Stimulated activated CD8-positive, alpha-beta memory T cell treated with anti-CD3 and anti-CD28 coated beads, Interleukin-2, amount 100 ng/mL, for 1 hour (primary cell): ENCODE measurements at places on chromosomes 6 and 20.

- no peak for DNase-seq
These were observed 5.2 kb downstream of the C20orf204 start for GRCh38 chr20:64041040-64041780.

- DNase-seq: no peak
These were observed 441.0 kb upstream of the HS3ST5 start for GRCh38 chr6:114783783-114784182.

- DNase-seq: no peak
These were observed 58.7 kb upstream of the CD93 start for GRCh38 chr20:23144856-23145255.

DNA sequence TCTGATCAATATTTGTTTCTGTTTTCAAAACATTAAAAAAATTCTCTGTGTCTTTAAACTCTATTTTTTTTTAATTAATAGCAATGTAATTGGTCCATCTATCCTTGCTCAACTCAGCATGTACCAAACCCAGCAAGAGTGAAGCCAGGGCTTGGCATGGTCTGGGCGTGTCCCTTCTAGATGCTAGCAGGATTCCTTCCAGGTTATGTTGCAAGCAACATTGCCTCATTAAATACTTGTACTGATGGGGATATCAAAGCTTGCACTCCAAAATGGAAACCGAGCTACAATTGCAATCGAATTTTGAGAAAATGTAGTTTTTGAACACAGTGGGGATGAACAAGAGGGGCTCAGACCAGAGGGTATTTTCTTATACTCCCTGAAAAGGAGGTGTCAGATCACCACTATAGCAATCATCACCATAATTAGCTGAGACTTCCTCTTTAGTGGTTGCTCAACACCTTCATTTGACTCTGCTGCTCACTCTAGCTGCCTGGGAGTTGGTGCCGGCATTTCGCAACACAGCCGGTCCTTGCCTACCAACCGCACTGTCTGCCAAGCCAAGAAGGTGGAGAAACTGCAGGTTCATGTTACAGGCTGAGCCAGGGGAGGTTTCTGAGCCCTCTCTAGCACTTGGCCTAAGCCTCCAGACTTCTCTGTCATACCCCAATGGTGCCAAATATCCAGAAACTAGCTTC is 67.8 kb upstream of the RALGAPA2 start:
- no peak for DNase-seq

DNA sequence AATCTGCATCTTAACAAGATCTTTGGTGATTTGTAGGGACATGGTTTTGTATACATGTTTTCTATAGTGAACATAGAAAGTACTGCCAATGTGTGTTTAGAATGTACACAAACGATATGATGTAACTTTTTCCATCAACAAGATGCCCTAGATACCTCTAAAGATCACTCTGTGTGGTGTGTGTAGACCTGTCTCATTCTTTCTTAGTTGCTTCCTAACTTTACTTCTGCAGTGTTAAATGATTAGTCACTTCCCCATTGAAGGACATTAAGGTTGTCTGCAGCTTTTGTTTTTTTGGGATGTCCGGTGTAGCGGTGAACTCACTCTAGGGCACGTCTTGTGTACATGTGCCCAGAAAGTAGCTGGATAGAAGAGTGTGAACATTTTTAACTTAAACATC is 35.9 kb downstream of the CDYL start:
- DNase-seq: no peak

DNA sequence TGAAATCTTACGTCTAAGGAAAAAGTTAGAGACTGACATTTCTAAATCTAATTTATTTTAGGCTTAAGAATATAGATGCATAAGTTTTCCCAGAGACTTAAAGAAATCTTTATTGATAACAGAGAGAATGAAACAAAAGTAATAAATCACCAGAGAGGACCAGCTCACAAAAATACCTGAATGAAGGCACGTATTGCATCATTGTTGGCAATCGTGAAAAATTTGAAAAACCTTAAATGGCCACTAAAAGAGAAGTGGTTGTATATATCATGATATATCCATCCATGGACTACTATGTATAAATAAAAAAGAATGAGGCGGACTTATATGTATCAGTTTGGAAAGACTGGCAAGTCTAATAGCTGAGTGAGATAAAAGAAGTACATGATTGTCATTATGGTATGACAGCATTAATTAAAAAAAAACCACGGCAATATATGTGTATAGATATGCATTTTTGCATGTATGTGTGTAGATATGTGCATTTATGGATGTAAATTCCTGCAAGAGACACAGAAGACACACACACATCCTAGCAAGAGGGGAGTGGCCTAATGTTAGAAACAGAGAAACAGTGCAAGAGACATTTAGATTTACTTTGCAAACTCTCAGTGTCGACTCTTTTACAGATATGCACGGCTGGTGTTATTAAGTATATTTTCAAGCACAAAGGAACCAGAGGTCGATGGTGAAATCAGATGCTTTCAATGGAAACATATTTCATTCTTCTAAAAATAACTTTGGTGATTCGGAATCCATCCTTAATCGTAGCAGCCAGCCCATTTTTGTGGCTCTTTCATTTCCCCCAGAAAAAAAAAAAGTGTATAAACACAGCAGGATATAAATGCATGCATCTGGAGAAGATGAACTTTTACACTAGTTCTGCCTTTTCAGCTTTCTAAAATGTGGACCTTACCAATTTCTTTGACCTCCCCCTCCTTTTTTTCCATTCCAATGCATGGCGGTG is 156.1 kb upstream of the SALL4 start:
- DNase-seq: no peak

- no peak for DNase-seq
These were observed 58.9 kb downstream of the GMDS start for GRCh38 chr6:2186516-2186915.

DNA sequence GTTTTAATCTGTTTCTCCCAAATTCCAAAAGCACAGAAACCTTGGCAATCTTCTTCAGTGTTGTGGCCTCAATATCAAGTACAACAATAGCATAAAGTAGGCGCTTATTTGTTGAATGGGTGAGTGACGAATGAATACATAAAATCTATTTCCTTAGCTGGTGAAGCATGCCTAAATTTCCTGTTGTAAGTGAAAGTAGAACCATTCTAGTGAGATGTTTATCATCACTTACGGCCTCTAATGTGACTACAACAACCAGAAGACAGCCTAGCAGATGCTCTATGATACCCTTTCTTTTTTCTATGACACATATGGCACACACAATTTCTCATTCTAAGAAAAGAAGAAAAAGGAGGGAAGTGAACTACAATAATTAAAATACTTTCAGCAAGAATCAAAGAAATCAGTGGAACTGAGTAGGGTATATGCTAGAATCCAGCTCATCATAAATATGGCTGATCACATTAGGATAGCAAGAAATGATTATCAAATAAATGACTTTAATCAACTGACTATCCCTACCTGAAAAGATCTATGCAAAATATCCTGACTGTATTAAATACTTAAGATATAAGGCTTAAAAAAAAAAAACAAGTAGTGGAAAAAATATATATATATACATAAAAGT is 67.4 kb downstream of the BTBD9 start:
- DNase-seq: no peak

DNA sequence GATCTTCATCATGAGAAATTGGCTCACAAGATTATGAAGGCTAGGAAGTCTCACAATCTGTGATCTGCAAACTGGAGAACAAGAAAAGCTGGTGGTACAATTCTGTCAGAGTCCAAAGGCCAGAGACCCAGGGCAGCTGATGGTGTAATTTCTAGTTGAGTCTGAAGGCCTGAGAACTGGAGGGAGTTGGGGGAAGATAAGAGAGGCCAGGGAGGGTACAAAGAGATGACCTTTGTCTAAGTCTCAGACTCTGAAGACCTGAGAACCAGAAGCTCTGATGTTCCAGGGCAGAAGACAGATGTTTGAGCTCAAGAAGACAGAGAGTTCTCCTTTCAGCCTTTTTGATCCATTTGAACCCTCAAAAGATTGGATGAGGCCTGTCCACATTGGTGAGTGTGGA is 280.6 kb downstream of the HDGFL1 start:
- no peak for DNase-seq
